ENCODE measurements at places on chromosomes 1 and 21. TPM values are rescaled to one million over a fixed set of nuclear protein-coding genes. Genes with fewer than 3 reads are reported as not detected.

GLMP gene
- 50.5 TPM for total RNA-seq

DNA sequence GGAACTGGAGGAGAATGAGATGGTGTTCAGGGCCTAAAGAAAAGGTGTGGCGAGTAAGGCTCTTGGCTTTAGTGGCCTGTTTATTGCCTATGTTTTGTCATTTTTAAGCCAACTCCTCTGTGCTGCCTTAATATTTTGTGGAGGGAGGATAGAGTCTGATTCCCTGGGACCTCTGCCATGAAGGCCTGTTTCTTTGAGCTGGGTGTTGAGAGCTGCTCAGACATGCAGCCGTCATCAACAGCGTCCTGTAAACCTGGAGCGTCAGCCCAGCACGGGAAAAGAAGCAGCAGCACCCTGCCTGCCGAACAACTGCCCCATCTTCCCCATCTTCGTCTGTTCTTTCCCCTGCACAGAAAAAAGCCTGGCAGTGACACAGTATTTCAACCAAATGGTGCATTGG, 27.1 kb upstream of the SNX27 start:
- DNase-seq: no peak

- peak; percentile 70 for DNase-seq
Observed at GRCh38 chr1:116908820-116909511, 750 bp upstream of the PTGFRN start.

DNA sequence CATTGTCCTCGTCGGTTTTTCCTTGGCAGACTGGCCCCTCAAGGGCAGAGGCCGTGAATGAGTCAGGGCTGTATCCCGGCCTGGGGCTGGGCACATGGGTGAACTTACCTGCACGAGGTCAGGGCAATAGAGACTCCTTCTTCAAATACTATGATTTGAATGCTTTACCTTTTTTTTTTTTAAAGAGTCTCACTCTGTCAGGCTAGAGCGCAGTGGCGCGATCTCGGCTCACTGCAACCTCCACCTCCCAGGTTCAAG, 5.0 kb downstream of the LAPTM5 start:
- DNase-seq: no peak

All from GM23338 (cell line).